ENCODE measurements at places on chromosomes 12 and 14.

- no peak for ATAC-seq
Observed at GRCh38 chr12:85253853-85254252, 26.2 kb upstream of the ALX1 start.

- ATAC-seq = peak; percentile 87
Observed at GRCh38 chr12:127083008-127083949, 1183.7 kb upstream of the TMEM132C start.

- no peak for ATAC-seq
Observed at GRCh38 chr14:73438993-73439392, 19.4 kb downstream of the NUMB start.

DNA sequence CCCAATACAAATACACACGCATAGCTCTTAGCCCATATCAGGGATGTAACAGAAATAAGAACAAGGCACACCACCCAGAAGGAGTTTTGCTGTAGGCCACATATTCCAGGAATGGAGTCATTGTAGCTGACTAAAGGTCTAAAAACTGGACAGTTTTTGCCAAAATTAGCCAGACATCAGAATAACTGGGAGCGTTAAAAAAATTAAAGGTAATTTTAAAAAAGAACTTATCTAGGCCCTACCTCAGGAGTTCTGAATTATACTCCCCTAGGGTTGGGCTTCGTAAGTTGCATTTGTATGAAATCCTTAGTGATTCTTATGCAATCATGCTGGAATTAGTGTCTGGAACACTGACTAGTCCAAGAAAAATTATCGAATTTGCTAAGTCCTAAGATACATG is 987.7 kb downstream of the GALC start:
- no peak for ATAC-seq

DNA sequence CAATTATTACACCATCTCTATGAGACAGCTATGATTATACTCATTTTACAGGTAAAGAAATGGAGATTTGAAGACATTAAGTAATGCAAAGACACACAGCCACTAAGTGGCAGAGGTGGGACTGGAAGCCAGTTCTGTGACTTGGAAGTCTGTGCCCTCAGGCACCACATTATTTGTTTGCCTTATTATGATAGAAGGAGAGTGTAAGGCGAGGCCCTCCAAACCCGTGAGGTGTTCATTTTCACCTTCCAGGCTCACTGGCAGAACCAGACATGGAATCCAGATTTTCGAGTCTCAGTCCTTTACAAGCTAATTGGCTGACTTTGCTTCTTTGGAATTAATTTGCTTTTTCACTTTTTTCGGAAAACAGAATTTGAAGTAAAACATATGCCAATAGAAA is 107.9 kb downstream of the CAND1 start:
- no peak for ATAC-seq

DNA sequence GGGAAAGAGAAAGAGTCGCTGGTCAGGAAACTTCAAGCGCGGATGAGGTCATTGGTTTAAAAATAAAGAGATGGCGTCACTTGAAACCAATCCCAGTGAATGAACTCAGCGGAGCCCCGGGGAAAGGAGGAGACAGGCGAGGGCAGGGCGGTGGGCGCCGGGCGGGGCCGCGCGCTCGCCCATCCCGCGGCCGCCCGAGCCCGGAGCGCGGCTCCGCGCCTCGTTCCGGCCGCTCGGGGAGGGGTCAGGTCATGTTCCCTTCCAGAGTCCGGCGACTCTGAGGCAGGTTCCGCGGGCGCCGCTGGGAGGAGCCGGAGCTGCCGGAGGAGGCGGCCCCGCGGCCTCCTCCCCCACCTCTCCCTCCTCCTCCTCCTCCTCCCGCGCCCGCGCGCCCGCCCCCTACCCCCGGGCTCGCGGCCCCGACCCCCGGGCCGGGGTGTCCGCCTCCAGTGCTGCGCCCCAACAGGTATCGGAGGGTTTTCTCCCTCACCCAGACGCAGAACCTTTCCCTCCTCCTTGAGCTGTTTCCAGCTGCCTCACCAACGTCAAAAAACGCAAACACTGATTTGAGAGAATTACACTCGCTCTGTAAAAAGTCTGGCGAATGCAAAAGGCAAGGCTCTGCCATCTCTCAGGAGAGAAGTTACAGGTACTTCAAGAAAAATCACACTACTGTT is at the start of gene DUSP16:
Gene DUSP16 (minus strand): TSS at position 279 of the 677 bp plus-strand sequence. CDS start 41,765 bp downstream, outside the sequence.
- ATAC-seq = peak; percentile 90

DNA sequence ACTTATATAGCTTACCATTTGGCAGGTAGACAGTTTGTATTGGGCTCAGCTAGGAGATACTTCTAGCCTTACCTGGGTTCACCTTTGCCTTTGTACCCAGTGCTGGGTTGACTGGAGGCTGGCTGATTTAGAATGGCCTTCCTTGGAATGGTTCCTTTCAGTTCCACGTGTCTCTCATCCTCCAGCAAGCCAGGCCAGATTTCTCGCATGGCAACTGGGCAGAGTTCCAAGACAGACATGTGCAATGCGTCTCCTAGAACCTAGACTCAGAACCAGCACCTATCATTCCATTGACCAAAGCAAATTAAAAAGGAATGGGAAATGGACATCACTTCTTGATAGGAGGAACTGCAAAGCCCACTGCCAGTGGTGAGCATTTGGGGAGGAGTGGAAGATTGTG is 79.1 kb upstream of the BDKRB2 start:
- ATAC-seq = no peak

GRCh38 chr12:64019101-64019500 is 174.6 kb downstream of the SRGAP1 start:
- ATAC-seq = no peak

- no peak for ATAC-seq
Observed at GRCh38 chr14:100536121-100536510, 51.1 kb downstream of the BEGAIN start.

DNA sequence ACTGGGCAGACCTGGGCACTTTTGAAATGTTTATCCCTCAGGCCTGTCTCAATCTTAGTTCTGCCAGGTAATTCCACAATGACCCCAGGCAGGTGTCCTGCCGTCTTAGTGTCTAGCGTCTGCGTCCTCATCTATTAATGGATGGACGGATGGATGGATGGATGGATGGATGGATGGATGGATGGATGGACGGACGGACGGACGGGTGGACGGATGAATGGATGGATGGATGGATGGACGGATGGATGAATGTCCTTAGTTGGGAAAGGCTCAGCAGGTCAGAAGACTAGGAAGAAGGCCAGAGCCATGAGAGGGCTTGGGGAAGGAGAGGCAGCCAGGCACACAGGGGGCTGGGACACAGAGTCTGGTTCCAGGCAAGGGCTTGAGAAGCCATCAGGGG is 141.3 kb downstream of the CALM1 start:
- ATAC-seq = no peak

DNA sequence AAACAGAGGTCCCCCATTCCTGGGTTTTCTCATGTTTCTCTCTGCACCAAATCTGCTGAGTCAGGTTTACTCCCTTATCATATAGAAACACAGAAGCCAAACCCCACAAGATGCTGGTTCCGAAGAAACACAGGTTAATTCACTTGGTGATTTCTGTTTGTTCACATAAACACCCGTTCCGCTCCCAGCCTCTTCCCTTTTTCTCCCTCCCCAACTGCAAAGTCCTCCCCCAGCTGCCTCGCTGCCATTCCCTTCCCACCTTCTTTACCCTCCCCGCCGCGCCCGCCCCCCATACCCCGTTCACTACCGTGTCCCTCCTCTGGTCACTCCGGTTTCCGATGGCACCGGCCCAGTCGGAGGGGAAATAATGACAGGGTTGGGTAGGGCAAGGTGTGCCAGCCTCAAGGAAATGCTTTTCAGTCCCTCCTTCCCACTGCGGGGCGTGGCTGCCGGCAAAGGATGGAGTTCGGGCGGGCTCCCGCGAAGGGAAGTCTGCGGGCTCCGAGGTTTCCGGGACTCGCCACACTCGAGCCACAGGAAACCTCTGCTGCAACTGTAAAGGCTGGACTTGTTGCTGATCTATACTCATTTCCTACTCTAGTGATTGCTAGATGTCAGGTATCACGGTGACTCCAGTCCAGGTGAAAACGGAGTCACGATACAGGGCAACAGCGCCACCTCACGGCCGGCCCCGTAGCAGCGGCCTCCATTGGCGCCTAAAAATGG is at the start of gene STYK1:
Gene STYK1 (minus strand): TSS at position 394 of the 726 bp plus-strand sequence. CDS start 39,434 bp downstream, outside the sequence.
- peak; percentile 77 for ATAC-seq

DNA sequence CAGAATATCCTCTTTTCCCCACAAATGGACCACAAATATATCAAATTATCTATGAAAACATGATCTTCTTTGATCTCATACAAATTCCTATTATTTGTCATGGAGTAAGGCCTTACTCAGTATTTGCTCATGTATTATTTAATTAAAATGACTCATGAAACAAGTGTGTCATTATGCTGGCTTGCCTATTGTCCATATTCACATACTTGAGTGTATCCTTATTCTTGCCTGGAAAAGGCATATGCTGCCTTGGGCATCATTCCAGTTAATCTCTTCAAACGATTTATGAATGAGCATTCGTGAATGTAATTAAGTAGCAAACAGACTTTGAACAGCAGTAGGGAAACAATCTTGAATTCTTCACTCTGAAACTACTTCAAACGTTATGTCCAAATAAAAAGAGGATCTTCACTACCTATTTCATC is 22.6 kb upstream of the SNRPF start:
- ATAC-seq = peak; percentile 91

DNA sequence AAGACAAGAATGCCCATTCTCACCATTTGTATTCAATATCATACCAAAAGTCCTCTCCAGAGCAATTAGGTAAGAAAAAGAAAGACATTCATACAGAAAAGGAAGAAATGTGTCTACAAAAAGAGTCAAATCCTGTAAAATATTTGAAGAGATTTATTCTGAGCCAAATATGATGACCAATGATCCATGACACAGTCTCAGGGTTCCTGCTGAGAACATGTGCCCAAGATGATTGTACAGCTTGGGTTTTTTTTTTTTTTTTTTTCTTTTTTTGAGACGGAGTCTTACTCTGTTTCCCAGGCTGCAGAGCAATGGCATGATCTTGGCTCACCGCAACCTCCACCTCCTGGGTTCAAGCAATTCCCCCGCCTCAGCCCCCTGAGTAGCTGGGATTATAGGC is 296.2 kb downstream of the C12orf75 start:
- ATAC-seq = no peak

DNA sequence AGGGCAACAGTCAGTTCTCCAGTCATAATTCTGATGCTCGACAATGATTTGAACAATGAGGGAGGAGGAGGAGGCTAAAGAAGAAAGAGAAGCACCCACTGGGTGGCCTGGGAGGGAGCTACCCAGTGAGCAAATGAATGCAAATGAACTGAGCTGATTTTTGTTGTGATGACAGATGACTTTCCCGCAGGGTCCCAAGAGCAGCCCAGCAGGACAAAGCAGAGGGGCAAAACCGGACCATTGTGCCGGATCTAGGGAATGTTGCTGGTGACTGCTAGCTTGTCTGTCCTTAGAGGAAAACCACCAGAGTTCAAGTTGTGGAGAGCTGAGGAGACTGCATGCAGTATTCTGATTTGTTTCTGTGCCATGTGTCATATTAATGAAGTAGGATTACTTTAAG is 162.8 kb downstream of the MON2 start:
- ATAC-seq = no peak

- ATAC-seq = peak; percentile 53
Observed at GRCh38 chr14:26597071-26597588, 703 bp downstream of the NOVA1 start.

DNA sequence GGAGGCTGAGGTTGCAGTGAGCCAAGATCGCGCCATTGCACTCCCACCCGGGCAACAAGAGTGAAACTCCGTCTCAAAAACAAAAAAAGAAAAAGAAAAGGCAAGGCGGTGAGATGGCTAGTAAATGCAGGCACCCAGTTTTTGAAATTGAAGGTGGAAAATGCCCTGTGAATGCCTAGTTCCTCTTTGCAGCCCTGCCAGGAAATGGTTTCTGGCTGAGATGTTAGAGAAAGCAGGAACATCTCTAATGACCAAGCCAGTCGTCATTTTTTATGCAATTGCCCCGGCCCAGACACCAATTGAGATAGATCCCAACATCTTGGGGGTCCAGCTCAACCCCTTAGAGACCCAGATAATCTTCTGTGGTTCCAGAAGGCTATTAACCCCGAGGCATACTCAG is 17.0 kb downstream of the SLC8A3 start:
- no peak for ATAC-seq

DNA sequence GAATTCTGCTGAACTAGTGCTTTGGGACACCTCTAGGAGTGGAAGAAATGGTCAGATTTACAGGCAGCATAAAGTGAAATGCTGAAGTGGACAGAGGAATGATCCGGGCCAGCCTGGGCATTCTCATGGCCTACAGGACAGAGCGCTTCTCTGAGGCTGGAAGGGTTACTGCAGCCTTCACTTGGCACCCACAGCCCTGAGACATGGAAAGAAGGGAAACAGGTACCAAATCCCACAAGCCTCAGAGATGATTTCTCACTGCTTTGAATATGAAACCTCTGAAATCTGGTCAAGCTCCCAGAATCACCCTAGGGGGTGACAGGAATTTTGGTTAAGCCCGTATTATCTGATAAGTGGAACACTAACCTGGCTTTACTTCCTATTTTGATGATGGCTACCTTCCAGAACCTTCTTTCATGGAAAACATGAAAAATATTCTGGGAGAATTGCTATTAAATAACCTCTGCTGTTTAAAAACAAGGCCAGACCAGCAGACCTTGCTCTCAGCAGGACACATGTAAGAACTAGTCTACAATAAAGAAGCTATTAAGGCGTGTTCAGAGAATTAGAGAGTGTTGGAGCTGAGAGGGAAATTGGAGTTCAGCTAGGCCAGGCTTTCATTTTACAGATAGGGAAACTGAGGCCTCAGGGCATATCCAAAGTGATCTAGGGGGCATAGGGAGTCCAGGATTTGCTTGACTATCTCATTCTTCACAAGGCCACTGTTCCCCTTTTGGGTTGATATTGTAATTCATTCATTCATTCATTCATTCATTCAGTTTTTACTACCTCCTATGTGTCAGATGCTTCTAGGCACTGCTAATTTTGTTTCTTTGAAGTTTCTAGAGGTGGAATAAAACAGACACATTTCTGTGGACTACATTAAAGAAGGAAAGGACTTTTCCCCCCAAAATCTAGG is 281.5 kb downstream of the ZFP36L1 start:
- ATAC-seq = peak; percentile 25

DNA sequence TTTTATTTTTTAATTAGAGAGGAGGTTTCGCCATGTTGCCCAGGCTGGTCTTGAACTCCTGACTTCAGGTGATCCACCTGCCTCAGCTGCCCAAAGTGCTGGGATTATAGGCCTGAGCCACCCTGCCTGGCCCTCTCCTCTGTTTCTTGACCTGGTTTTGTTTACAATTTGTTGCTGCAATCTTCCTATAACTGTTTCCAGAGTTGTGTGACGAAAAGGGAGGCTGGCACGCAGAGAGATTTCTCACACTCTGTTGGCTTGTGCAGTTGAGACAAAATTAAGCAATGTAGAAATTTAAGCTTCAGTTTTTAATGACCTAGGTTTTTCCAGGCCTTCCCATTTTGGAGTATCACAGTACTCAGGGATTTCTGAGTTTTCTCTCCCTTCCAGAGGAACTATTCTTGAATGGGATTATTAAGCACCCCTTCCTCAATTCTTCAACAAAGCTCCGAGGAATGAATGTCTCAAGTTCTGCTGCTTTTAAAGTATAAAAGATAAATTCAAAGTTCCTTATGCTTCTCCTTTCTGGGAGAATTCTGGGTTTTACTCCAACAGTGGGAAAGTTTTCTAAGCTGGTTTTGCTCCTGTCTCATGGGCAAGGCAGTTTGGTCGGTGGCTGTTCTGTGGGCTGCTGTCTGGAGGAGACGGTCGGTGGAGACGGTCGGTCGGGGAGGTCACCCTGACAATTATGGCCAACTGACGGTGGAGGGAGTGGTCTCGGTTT is 20.4 kb upstream of the FOS start:
- no peak for ATAC-seq

All from SK-N-SH treated with all-trans-retinoic acid at 6 μM for 48 hours (cell line).